Epithelial cell of esophagus (primary cell): ENCODE measurements at places on chromosomes 5 and 9.

DNA sequence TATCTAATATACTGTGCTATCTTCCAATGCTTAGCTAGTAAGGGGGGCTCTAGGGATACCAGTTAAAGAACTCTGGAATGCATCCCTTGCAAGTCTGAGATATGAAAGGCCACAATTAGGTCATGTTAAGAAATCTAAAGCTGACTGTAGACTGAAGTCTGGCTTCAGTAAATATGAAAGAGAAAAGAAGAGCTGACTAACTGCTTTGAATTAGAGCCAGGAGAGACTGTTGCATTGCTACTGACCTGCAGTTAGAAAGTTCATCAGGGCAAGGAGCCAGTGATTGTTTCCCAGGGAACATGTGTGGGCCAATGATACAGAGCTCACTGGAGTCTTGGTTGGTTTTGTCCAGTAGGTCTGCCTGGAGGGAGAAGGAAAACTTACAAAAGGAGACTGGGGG is 472.1 kb upstream of the TNC start:
- peak; percentile 75 for DNase-seq

DNA sequence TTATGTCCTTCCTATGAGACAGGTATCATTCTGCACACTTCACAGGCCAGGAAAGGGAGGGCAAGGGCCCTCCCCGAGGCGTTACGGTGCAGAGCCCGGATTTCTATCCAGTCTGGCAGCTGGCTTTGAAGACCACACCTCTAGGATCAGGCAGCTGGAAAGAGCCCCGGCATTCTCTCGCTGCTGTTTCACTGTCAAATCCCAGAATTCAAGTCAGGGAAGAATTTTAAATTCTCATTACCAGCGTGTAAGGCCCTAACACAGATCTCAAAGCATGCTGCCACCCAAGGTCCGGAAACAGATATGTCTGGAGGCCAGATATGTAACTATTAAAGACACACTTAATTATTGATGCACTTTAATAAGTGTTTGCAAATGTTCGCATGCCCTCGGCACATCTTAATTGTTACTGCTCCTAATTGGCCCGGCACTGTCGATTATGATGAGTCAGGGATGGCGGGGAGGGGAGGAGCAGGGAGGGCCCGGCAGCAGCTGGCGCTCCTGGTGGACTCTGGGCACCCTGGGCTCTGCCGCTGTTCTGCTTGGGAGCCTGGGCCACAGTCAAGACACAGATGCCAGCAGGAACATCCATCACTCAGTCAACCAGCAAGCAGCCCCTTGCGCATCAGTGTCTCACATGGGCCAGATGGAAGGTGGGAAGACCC is 76.3 kb upstream of the BARHL1 start:
- no peak for DNase-seq

- DNase-seq, result peak; percentile 17
Measured at GRCh38 chr9:92558612-92559374, 23.0 kb upstream of the ECM2 start.

GRCh38 chr5:79488058-79488457 is 25.9 kb downstream of the HOMER1 start:
- peak; percentile 27 for DNase-seq

DNA sequence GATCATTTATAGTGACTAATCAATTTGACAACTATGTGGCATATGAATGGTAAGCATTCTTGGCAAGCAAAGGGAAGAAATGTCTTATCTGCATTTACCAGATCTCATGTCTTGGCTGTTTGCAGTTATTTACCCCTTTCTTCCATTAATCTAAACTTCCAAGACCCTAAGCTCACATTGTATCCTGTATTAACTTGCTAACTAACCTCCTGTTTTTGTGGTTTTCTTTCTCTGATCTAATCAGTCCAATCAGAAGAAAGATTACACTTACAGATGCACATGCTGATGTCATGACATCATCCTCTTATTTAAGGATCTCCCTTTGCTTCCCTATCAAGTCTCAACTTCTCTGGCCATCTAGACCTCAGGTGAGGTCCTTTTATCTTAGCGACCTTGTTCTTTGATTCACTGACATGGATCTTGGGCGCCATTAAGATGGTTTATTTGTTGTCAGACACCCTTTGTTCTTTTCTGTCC is 95.5 kb downstream of the F2RL2 start:
- DNase-seq, result peak; percentile 42

DNA sequence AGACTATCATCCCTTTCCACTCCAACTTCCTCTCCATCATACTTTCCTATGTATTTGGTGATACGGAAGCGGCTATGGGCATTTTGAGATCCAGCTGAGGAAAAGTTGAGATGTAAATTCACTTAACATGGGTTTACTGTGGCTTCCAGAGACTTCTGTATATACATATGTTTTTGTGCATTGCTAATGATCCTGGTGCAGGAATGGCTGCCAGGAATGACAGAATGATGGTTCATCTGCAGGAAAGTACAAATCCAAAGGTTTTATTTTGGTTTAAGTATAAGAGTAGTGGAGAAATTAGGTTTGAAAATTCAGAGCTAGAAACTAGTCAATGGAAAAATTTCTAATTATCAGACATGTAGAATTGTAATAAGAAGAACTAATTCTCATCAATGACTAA is 95.0 kb upstream of the PAM start:
- no peak for DNase-seq

DNA sequence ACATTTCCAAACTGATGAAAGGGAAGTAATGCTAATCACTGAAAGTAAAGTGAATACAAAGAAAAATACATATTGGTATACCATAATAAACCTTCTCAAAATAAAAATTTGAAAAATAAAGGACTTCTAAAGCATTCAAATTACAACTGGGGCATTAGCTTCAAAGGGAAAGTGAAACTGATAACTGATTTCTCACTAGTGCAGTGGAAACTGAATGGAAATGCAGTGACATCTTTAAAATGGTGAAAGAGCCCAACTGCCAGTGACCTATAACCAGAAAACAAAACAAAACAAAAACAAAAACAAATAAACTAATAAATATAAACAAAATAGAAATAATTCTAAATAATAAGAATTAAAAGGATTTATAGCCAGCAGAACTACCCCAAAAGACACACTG is 297.5 kb upstream of the GRIN3A start:
- DNase-seq, result no peak
